ENCODE measurements at places on chromosomes 4 and X.

- no peak for DNase-seq
Measured at GRCh38 chr4:86389664-86390063, 29.8 kb upstream of the MAPK10 start.

GRCh38 chrX:22220941-22221340 is 51.8 kb upstream of the CBLL2 start:
- DNase-seq = no peak

- DNase-seq = no peak
Measured at GRCh38 chr4:187903106-187903505, 92.5 kb upstream of the ZFP42 start.

DNA sequence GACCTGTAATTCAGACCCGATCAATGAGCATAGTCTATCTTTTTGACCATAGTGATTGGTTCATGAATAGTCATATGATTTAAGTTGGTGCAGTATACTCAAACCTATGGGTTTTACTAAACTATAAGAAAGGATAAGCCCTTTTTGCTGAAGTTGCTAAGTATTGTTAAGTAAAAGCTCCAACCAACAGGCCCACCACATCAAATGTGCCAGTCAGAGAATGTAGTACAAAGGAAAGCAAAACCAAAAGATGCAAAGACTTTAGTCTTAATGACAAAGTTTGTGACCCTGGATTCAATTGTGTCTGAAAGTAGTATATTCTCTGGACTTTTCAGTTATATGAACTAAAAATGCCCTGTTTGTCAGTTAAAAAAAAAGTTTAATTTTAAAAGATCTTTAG is 208.1 kb upstream of the TET2 start:
- DNase-seq = no peak

DNA sequence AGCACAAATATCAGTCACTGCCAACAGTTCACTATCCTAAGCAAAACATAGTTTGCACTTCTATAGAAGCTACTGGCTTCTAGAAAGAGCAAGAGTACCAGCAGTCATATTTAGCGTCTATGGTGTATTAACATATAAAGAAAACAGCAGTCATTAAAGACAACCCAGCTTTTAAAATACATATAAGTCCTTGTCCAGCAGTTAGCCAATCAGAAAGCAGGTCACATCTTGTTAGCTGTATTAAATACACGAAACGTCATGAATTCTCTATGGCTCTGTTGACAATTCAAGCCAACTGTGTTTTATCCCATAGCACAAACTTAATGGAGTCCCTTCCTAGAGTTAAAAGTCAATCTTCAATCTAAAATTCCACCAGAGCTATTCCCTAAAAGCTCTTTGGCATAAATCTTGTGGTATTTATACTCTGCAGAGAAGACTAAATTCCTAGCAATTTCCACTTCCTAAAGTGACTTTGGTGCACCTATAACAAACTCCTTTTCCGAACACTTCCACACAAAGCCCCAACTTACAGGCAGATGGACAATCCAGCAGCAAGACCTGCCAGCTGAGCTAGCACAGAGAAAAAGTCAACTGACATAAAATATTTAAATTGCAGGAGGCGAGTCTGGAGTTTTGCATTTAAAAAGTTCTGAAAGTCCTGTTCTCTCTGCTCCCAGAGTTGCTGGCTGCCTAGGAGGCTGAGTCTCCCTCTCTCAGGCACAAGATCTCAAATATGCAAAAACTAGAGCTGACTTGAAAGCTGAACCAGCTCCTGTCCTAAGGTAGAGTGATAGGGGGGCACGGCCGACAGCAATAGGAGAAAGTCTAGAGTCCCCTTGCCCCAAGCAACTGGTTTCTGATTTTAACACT is 1.3 kb downstream of the LDB2 start:
- no peak for DNase-seq

DNA sequence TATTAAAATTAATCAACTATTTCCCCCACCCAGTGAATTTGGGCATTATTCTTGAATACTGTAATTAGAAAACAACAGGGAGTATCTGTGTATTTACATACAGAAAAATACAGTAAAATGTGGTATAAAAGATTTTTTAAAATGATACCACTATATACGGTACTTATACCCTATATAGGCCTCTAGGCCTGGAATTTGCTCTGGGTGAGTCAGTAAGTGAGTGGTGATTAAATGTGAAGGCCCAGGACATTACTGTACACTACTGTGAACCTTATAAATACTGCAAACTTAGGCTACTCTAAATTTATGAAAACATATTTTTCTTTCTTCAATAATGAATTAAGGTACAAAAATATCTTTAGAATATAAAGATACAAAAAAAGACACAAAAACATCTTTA is 6.3 kb upstream of the CSN3 start:
- DNase-seq = no peak

DNA sequence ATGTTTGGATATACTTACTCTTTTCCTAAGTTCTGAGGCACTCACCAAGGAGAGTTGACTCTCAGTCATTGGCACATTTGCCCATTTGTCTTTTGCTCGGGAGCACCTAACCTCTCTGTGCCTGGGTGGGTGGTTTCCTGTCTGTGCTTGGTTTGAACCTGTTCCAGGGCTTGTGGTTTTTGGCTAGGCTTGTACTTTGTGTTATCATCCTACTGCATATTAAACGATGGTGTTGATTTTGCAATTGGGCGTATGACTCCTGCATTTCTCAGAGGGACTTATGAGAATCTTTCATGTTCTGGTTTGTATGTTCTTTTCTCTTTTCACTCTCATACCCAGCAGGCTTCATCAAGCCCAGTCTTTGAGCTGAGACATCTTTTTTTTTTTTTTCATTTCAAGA is 161.7 kb downstream of the BTC start:
- no peak for DNase-seq

GRCh38 chr4:25638806-25639205 is 16.8 kb upstream of the SLC34A2 start:
- DNase-seq = no peak

- DNase-seq = no peak
Measured at GRCh38 chr4:113300471-113300928, 251.0 kb downstream of the ANK2 start.

Data from NCI-H524 (cell line).